Mononuclear cell (primary cell): ENCODE measurements at places on chromosomes 2 and 18. TPM values are rescaled to one million over a fixed set of nuclear protein-coding genes. Genes with fewer than 3 reads are reported as not detected.

Gene CROCC2
- total RNA-seq: not detected

Gene RTP5
- 0.21 TPM for total RNA-seq

Gene TUBA3E
- total RNA-seq: not detected

Gene MTCL1
- total RNA-seq: 0.63 TPM
